SW 1271 (cell line): ENCODE measurements at places on chromosomes 7 and 10.

GRCh38 chr10:98226508-98227144, 41.4 kb downstream of the LOXL4 start:
- no peak for DNase-seq

DNA sequence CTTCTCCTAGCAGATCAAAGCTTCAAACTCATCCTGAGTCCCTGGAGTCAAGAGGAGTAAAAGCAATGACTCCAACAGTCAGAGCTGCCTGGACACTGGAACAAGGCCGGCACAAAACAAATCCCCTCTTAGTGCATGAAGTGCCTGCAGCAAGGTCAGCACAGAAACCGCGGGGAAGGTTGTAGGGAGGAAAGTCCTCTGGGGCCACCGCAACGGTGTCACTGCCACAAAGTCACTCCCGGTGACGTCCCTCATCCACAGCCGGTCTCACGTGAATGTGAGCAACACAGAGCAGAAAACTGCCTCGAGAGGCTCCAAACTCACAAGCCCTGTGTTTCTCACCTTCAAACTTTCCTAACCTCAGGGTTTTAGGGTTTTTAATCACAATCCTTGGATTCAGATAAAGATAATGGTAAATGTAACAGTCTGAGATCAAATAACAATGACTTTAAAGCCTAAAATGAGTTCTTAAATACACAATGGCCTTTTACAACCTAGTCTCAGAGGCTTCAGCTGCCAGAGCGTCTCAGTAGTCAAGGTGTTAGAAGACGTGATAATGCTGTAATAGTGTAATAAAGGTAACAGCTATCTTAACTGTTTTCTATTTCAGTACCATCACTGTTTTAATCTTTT, 274.3 kb downstream of the ZMYND11 start:
- no peak for DNase-seq

DNA sequence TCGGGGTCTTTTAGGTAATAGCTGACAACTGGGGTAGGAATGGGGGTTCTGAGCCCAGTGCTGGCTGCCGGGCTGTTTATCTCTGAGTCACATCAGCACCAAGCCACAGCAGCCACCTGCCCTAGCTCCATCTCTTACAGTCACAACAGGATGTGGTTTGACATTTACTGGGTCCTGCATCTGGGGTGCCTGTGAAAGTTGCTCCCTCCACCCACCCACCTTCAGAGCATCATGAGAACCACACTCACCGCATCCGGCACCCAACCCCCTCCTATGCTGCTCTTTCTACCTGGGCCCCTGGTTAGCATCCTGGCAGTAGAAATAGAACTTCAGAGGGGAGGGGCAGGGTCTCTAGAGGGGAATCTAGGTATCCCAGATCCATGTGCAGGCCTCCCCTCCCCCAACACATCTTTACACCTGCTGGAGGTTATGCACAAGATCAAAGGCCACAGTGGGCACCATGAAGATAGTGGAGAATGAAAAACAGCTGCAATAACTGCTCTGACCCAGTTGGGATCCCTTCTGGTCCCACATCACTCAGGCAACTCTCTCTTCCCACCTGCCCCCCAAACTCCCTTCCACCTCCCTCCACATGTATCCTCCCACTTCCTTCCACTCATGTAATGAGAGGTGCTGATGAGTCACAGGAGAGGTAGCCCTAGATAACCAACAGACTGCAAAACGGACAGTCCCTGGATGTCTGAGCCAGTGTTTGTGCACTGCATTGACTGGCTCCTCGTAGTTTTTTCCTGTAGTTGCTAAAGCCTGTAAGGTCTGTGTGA, 38.2 kb downstream of the PRSS2 start:
- DNase-seq: no peak

DNA sequence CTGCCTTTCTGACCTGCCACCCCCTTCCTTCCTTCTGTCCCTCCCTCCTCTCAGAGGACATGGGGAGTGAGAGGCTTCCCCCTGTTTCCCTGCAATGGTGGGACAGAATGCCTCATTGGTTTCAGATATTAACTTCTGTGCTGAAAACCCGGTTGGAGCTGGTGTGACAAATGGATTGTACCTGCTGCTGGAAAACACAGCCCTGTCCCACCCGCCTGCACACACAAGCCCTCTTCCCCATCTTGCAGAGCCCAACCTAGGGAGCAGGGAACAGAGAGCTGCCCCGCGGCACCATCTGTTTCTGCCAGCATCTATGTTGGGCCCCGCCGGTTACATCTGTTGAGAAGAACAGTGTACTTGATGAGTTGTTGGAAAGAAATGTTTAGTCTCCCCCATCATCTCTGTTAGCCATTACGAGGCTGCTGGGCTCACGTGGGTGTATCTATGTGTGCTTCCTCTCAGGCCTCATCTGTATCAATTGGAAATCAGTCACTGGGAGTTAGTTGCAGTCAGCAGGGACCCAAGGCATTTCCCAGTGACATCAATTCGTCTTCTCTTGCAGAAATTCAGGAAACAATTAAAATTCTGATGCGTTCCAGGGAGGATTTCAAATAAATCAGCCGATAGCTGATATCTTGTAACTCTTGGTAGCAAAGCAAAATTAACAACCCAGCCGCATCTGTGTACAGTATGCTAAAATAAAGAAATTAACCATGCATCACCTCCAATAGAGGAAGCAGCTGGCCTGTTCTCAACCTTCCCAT, 725.6 kb upstream of the GALNT17 start:
- no peak for DNase-seq

DNA sequence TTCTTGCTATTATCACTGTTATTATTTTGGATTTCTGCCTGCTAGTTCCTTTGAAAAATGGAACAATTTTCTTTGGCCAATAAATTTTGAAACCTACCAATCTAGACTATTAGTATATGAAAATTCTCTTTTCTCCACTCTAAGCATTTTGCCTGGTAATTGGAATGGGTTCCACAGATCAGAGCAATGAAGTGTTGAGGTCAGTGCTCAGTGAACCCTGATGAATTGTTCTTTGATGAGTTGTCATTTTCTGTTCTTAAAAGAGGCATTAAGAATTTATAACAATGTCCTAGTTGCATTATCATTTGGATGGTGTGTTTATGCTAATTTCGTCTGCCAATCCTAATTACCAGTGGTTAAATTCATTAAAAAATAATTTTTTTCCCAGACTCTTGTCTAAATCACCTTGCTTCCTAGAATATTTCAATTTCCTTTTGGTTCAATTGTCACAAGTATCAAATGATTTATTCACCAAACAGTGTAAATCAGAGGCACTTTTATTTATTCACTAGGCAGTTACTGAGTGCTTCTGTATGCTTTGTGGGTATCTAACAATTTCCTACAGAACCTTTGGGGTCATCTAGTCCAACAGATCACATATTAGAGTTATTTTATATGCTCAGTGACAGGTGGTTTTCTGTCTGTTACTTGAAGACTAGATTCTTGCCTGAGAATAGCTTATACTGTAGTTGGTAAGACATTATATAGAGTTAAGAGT, 239.0 kb downstream of the DNAJB9 start:
- DNase-seq: no peak

DNA sequence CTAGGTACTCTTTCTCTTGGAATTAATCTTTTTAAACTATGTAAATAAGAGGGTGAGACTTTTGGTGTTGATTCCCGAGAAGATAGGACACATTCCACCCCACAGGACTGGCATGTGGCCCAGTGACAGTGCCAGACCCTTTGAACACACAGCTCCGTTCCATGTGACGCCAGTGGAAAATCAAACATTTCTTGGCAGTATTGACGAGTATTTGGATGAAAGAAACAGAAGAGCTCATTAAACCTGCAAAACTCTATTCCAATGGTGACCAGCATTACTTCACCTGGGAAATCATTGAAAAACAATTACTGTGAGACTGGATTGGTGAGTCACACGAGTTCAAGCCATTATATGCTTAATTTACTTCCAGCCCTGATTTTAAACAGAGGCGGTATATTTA, 25.8 kb downstream of the AKR1E2 start:
- no peak for DNase-seq

DNA sequence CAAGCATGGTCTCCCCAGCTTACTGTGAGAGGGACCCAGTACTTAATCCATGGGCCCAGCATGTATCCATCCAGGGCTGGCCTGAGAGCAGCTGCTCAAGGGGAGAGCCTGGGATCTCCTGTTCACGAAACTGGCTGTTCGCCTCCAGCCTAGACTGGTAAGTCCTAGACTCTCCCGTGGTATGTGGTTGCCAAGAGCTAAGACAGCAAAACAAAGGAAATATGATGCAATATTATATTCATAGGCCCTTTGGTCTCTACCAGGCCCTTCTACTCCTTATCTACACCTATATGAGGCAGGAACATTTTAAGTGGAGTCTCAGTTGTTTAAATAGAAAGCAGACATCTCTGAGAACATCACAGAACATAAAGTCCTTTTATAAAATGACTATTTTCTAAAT, 28.9 kb upstream of the STK17A start:
- no peak for DNase-seq

DNA sequence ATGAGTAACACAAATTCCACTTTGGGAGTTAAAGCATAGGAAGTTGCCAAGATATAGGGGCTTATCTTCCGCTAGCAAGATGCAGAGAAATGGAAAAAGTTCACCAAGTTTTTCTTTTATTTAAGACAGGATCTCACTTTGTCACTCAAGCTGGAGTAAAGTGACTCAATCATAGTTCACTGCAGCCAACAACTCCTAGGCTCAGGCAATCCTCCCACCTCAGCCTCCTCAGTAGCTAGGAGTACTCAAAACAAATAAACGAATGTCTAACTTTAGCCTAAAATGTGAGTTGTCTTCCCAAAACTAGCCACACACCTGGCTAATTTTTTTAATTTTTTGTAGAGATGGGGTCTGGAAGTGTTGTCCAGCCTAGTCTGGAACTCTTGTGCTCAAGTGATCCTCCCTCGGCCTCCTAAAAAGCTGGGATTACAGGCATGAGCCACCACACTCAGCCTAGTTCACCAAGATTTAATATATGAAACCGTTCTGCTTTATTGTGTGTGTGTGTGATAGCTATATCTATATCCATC, 9.9 kb downstream of the VIM start:
- DNase-seq: peak; percentile 29

DNA sequence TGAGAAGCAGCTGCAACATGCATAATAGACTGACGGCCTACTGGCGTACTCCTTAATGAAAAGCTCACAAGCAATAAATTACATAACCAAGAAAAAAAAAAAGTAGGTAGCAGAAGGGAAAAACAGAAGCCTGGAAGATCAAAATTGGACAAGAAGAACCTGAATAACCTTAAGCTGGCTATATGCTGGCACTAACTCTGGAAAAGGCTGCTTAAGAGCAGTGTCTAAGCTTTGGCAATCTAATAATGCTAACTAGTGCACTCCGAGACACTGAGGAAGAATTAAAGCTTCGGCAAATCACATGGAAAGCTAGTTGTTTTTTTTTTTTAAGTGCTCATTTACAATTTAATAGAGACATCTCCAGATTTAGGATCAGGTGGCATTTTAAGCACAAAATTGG, 441.9 kb downstream of the PARD3 start:
- DNase-seq: no peak

GRCh38 chr10:88110822-88111221, 247.4 kb downstream of the PTEN start:
- DNase-seq: no peak

- DNase-seq: no peak
Observed at GRCh38 chr10:53864846-53865245, 936.2 kb downstream of the PCDH15 start.

GRCh38 chr7:110760341-110760740, 330.6 kb upstream of the LRRN3 start:
- DNase-seq: no peak

- no peak for DNase-seq
Observed at GRCh38 chr7:140018125-140019043, 44.4 kb downstream of the PARP12 start.

- no peak for DNase-seq
Observed at GRCh38 chr10:101062232-101063049, 652 bp downstream of the KAZALD1 start.

DNA sequence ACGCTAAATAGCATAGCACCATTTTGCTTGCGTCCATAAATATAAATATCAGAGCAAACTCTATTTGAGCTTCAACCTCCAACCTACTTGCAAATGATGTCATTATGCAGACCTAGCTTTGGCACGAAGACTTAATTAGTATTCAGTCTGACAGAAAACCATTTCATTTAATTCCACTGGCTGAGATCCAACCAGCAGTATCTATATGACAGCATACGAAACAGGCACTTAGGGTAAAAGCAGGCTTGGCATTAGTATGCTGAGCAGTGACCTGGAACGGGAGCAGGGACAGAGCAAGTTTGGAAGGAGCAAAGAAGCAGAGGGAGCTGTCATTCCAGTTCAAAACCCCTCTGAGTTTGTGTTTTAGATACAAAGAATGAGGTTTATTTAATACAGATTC, 312.5 kb upstream of the CHRM2 start:
- no peak for DNase-seq

DNA sequence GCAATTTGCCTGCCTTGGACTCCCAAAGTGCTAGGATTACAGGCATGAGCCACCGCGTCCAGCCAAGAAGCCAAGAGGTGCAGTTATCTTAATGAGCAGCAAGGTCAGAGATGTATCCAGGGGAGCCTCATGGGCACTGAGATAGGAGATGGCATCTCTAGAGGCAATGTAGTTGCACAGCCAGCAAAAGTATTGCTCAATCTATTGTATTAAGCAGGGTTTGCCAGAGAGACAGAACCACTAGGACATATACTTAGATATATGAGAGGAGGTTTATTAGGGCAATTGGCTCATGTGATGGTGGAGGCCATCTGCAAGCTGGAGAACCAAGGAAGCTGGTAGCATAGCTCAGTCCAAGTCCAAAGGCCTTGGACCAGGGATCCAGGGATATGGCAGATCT, 16.3 kb upstream of the VPS26A start:
- no peak for DNase-seq
